ENCODE measurements at places on chromosomes 16 and 17.

DNA sequence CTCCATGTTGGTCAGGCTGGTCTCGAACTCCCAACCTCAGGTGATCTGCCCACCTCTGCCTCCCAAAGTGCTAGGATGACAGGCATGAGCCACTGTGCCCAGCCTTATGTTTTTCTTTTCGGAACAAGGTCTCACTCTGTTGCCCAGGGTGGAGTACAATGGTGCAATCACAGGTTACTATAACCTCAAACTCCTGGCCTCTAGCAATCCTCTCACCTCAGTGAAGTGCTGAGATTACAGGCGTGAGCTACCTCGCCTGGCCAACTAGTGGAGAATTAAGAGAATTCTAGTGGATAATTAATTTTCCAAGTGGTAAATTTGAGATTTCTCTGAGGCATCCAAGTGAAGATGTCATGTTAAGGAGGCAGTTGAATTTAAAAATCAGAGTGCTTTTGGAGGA, 2.9 kb upstream of the FBXO47 start:
- no peak for DNase-seq

GRCh38 chr17:15935891-15936290, 9.0 kb upstream of the ADORA2B start:
- no peak for DNase-seq

DNA sequence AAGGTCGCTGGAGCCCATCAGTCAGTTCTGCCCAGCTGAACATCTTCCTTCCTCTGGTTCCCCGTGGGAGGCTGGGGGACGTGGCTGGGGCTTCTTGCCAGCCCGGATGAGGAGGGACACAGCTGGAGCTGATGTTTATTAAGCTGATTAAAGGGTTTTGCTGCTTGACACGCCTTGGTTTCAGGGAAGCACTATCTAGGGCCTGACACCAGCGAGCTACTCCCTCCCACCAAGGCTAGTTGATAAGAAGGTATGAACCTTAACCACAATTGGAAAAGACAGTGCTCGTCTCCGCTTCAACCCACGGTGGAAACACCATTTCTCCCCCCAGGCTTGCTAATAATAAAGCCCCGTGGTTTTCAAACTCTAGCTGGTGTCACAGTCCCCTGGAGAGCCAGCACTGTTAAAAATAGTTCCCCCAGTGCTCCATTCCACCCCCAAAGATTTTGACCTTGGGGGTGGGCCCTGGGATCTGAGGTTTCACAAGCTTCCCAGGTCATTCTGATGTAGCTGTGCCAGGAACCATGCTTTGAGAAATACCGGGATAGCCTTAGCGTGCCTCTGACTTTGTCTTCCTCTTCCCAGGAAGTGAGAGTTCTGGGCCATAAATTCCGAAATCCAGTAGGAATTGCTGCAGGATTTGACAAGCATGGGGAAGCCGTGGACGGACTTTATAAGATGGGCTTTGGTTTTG, 5.5 kb downstream of the DHODH start:
- DNase-seq, result no peak

DNA sequence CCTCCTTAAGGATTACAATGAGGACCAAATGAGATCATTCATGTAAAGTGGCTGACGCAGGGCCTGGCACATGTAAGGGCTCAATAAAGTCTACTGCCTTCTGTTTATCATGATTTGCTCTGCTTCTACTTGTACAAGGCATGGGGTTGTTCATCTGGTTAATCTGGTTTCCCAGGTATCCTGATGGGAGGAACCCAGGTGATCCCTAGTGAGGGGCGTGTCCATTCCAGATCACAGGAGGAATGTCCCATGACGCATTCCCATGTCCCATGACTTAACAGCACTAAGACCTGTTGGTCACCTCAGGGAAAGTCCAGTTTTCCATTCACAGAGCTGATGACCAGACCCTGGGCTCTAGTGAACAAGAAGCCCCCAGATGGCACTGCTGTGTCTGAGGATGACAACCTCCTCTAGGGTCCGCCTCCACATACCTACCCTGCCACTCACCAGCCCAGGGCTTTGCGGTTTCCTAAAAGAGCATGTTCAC, 11.5 kb upstream of the TPPP3 start:
- DNase-seq, result no peak

- no peak for DNase-seq
Observed at GRCh38 chr17:75060434-75061054, 13.5 kb downstream of the KCTD2 start.

DNA sequence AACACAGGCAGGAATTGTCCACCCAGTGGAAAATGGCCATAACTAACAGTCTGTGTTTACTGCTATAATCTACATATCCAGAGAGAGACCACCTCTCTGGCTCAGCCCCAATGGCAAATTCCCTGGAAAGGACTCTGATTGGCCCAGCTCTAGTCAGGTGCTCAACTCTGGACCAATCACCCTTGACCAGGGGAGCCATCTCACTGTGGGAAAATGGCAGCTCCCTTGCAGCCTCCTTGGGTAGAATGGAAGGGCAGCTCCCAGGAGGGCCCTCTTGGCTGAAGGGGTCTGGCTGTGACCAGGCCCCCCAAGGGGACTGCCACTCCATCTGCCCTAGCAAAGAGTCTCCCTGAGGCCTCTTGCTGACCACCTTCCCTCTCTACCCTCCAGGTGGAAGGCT, 3.1 kb downstream of the ALOX15B start:
- no peak for DNase-seq

- no peak for DNase-seq
Observed at GRCh38 chr17:16900288-16900882, 71.5 kb downstream of the TNFRSF13B start.

Data from SK-N-SH (cell line).